ENCODE measurements at places on chromosomes 11 and 22. TPM values are rescaled to one million over a fixed set of nuclear protein-coding genes. Genes with fewer than 3 reads are reported as not detected.

MMP8 gene
- 0.06 TPM for polyA plus RNA-seq

UCP3 gene
- 5.3 TPM for polyA plus RNA-seq

- no peak for DNase-seq
Observed at GRCh38 chr11:46498968-46499367, 94.9 kb downstream of the AMBRA1 start.

DNA sequence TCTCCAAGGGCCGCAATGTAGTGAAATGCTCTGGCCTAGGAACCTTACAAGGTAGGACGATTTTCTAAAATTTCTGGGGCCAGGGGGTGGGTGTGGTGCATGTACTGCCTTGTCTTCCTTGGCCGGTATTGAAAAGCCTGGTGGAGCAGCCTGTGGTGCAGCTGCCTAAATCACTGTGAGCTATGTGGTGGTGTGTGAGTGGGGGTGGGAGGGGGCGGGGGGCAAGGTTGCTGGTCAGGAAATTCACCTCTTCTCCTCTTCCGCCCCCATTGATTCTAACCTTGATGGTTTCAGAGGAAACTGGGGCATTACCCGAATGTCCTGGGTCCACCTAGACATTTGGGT lies 137.2 kb downstream of the DBX1 start:
- no peak for DNase-seq

PMM1 gene
- polyA plus RNA-seq = 53.6 TPM

DNA sequence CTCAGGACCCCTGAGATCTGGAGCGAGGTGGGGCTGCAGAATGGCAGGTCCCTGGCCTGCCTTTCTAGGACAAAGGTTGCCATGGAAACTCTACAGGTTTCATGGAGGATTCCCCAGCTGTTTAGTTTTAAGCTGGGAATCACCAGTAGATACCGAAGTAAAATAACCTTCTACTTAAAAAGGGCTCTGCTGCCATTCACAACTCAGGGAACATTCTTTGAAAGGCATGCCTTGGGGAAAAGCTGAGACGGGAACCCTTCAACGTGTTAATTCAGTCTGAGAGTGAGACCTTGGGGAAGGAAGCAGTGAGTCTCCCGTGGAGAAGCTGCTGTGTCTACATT lies 493.3 kb downstream of the BRD1 start:
- DNase-seq = no peak

- DNase-seq = no peak
Observed at GRCh38 chr11:107999759-108000455, 8.8 kb upstream of the CUL5 start.

KCTD14 gene
- polyA plus RNA-seq = 16.9 TPM

GATD1 gene
- polyA plus RNA-seq = 55.3 TPM

DNA sequence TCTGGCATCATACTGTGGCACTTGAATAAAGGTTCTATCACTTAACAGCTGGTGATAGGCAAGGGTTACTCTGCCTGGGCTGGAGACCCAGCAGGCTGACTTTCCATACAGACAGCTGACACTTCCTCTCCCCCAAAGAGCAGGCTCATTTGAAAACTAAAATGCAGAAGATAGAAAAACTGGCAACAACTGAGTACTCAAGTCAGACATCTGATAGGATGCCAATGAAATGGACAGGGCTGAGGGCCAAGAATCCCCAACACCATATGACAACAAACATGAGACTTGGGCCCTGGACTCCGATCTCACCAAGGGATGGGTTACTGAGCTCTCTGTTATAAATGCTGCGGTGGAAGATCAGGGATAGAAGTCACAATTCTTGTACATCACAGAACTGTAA lies 237.2 kb downstream of the LRRC4C start:
- no peak for DNase-seq

- no peak for DNase-seq
Observed at GRCh38 chr22:25383892-25384291, 164.5 kb downstream of the CRYBB2 start.

OR56A3 gene
- not detected for polyA plus RNA-seq

OR52I2 gene
- polyA plus RNA-seq = not detected

DNA sequence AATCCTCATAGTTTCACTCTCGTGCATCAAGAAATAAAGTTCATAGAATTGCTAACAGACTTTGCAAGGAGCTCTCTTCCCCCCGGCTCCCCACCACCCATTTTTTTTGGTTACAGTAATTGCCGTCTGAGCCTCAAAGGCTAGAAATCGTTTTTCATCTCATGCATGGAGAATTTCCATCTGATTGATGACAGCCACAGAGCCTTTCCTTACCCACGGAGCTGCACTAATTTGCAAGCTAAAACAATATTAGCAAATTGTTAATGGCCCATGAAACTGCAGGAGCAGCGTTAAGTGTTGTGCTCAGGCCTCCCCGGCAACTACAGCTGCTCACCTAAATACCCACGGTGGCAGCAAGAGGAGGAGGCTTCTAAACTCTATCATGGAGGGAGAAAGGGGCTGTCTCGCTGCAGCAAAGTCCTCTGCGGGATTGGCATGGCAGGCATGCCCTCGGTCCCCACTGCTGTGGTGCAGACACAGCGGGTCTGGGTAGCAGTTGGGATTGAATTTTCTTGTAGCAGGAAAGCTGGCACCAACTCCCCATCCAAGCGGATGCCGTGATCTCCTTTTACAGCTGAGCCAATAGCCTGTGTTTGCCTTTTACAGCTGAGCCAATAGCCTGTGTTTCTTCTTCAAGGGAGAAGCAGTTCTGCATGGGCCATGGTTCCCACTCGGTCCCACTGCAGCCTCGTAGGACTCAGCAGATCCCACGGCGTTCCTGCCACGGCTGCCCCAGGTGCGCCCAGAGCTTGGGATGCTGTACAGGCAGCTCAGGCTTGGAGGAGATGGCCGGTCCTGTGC lies 412.3 kb downstream of the BRD1 start:
- no peak for DNase-seq

DNA sequence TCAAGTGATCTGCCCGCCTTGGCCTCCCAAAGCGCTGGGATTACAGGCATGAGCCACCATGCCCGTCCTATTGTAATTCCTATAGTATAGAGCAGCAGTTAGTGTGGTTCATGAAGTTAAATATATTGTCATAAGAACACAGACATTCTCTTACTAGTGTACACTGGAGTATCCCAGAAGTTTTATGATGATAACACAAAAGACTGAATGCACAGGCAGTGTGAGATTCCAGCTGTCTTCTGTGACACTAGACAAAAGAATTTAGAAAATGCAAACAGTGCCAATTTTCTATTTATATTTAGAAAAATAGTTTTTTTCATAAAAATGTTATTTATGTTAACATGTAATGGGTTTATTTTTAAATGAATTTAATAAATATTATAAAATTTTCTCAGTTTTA lies 39.4 kb upstream of the RBX1 start:
- no peak for DNase-seq

GRCh38 chr22:50678651-50679521 lies 6.3 kb downstream of the SHANK3 start:
- DNase-seq = no peak

TLCD5 gene
- polyA plus RNA-seq = 9.9 TPM

GRCh38 chr11:133579165-133580031 lies 47.1 kb upstream of the OPCML start:
- DNase-seq = no peak

DNA sequence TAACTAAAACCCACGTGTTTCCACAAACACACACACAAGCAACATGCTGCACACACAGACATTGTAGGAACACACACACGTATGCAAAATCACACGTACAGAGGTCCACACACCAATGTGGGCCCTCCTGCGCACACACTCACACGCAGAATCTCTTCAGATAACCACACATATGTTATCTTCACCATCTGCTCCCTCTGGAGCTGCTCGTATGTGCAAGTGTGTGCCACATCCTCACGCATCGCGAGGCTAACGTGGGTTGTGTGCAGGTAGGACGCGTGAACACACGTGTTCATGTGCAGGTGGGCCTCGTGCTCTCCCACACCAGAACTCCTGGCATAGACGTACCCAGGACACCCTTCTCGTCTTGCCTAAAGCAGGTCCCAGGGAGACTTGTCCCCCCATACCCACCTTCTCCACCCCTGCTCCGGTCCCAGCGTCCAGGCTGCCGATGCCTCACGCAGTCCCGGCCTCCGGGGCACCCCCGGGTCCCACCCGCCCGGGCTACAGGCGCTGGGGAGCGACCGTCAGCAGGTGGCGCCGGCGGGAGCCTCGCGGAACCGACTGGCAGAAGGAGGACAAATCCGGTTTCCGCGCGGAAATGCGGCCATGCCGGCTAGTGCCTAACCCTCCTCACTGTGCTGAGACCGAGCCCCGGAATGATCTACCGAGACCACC lies 10.3 kb upstream of the IGSF9B start:
- no peak for DNase-seq

GRCh38 chr11:130396965-130397364 lies 31.4 kb downstream of the ADAMTS8 start:
- no peak for DNase-seq

- DNase-seq = no peak
Observed at GRCh38 chr11:78822931-78823423, 248.3 kb upstream of the NARS2 start.

DNA sequence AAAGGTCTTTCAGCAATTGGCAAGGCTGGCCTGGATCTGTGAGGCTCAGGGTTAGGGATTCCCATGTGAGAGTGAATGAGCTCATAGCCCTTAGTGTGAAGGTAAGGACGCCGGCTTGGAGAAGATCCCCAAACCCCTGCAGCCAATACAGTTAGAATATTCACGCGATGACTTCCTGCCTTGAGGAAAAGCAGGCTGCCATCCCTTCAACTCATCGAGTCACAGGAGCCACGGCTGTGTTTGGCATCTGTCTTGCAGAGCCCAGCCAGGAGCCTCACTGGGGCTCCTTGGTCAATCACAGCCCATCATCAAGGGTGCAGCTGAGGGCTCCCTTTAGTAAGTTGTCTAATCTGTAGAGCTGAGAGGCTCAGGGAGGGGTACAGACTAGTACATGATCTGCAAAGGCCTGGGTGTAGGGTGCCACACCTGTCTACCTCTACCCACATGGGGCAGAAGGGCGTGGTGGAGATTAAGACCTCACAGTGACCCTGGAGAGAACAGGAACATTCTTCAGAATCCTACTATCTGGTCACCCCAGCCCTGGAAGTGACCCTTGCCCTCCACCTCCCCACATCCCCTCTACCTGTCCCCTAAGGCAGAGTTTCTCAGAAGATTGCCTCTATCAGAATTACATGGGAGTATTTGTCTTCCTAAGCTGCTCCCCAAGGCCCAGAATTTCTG lies 18.5 kb downstream of the IL10RA start:
- no peak for DNase-seq

GRCh38 chr22:24697621-24698082 lies 76.9 kb downstream of the PIWIL3 start:
- no peak for DNase-seq

DNA sequence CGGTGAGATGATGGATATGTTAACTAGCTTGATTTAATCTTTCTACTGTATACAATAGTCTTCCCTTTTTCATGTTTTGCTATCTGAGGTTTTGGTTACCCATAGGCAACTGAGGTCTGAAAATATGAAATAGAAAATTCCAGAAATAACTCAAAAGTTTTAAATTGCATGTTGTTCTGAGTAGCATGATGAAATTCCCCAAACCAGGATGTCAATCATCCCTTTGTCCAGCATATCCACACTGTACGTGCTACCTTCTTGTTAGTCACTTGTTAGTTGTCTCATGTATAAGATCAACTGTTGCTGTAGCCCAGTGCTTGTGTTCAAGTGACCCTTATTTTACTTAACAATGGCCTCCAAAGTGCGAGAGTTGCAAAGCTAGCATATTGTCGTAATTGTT lies 21.2 kb upstream of the OR10W1 start:
- no peak for DNase-seq

- DNase-seq = no peak
Observed at GRCh38 chr22:42222140-42222539, 48.3 kb downstream of the TCF20 start.

- DNase-seq = no peak
Observed at GRCh38 chr11:69674267-69674885, 777 bp downstream of the LTO1 start.

GRCh38 chr22:37843741-37844089 lies 419 bp downstream of the ANKRD54 start:
- DNase-seq = no peak

NRXN2 gene
- polyA plus RNA-seq = 11.7 TPM

- DNase-seq = no peak
Observed at GRCh38 chr22:35192129-35192918, 65.0 kb upstream of the HMGXB4 start.

- DNase-seq = no peak
Observed at GRCh38 chr11:120881596-120881995, 142.3 kb upstream of the TBCEL start.

Measured in left renal cortex interstitium (tissue), 4 donors.